ENCODE measurements at places on chromosomes 7 and 10. TPM values are rescaled to one million over a fixed set of nuclear protein-coding genes. Genes with fewer than 3 reads are reported as not detected.

- no peak for DNase-seq
Observed at GRCh38 chr7:43113622-43114457, 1.4 kb downstream of the HECW1 start.

Gene PRKG1
- 18.2 TPM for total RNA-seq

DNA sequence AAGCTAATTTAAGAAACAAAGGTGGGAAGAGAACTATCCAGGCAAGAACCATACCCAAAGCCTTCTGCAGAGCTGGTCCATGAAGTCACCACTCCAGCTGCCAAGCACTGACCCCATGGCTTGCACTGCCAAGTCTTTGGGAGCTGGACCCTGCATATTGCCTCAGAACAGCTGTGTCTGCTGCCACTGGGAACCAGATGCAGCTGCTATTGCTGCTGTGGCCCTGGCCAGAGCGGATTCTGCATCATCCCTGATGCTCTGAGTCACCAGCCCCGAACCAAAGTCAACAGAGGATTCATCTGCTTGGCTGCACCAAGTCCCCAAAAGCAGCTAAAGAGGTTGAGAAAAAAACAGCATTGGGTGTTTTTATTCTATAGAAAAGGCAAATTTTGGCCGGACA is 39.2 kb upstream of the GSAP start:
- DNase-seq = no peak

Gene CCL24
- not detected for total RNA-seq

Gene FZD1
- total RNA-seq = 1.4 TPM

DNA sequence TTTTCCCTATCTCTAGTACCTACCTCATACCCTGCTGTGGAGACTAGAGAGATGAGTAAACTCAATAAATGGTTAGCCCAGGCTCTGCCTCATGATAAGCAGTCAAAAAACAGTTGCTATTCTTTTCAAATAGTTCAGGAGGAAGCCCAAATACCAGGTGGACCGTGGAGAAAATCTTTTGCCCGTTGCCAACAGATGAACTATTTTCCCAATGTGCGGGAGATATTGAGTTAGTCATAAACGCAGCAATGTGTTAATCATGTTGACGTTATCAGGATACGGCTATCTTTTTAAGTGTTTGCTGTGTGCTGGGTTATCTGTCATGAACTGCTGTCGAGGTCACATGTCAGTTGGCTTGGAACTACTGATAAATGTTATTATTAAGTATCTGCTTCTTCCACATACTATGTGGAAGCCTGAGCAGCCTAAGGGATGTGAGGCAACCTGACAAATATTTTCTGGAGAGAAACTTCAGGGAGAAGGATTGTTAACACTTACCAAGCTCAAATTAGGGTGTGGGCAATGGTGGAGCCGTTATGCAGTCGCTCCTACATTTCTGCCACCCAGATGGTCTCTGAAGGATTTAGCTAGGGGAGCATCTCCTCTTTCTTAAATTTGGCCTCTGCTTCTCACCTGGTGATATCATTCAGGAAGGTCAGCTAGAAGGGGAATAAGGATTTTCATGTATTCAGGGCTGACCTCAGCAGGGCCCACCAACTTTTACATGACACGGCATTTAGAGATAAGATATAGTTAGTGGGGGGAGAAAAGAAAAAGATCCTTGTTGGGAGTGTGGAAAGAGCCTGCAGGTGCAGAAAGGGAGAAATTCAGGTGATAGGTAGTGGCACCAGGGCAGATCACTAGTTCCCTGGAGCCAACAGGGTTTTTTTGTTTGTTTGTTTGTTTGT is 33.5 kb upstream of the SLC26A3 start:
- no peak for DNase-seq

Data from GM23338 (cell line).